ENCODE measurements at places on chromosomes 7 and 10.

GRCh38 chr10:96073722-96074121, 30.3 kb downstream of the CCNJ start:
- DNase-seq, result no peak

- DNase-seq, result no peak
Observed at GRCh38 chr10:88923520-88923919, 29.1 kb downstream of the ACTA2 start.

GRCh38 chr10:49408519-49409306, 12.8 kb upstream of the DRGX start:
- DNase-seq, result no peak

DNA sequence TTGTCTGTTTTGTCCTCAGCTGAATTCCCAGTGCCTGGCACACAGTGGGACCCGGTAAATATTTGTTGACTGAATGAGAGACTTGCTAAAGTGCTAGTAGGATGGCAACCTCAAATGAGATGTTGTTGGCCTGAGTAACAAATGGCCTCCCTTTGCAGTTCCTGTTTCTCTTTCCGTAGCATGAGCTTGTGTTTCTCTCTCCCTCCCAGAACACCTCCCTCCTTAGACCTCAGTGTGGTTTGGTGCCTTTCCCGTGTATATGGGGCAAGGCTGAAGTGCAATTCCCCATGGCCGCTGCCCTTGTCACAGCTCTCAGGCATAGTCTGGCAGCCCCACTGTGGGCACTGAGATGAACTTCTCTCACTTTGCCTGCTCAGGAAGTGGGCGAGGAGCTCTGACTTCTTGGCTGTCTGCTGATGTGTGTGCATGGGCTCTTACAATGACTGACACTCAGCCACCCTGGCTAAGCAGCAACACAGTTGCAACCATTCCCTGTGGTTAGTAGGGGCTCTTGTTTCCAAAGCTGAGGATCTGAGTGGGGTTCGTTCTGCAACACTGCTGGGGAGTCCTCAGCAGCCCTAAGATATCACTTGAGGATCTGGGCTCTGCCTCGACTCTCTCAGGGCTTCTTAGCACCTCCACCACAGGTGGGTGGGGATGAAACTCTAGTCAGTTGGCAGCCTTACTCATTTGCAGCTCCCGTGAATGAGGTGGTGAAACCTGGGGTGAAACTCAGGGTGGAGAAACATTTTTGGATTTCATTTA, 136.1 kb downstream of the ICA1 start:
- DNase-seq, result peak; percentile 74

DNA sequence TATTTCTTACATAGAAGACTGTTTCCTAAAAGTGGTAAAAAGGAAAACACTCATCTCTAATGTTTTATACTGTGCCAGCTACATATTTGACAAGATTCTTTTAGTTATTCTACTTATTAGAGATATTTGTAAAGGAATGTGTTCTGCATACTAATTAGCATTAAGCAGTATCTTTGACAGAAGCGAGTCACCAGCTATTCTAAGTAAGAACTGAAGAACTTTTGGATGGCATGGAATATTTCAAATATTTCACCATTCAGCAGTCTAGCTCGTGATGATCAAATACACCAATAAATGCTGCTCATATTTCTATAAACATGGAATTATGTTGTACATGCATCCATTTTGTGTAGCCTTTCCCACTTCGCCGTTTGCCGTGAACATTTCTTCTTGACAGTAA, 241.6 kb upstream of the TCF7L2 start:
- no peak for DNase-seq

- DNase-seq, result no peak
Observed at GRCh38 chr10:71667387-71667752, 52.2 kb downstream of the C10orf105 start.

GRCh38 chr7:101669307-101669706, 40.2 kb upstream of the MYL10 start:
- no peak for DNase-seq

DNA sequence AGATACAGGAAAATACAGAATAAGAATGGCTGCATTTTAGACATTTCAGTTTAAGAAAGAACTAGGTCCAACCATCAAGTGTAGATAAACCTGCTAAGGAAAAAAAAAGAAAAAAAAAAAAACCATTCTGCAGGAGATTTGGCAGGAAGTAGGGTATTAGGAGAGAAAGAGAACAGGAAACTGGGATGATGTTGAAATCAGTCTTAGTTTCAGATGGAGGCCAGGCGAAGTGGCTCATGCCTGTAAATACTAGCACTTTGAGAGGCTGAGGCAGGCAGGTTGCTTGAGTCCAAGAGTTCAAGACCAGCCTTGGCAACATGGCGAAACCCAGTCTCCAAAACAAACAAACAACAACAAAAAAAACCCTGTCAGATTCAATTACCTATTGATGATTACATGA, 120.2 kb downstream of the RAB11FIP2 start:
- no peak for DNase-seq

DNA sequence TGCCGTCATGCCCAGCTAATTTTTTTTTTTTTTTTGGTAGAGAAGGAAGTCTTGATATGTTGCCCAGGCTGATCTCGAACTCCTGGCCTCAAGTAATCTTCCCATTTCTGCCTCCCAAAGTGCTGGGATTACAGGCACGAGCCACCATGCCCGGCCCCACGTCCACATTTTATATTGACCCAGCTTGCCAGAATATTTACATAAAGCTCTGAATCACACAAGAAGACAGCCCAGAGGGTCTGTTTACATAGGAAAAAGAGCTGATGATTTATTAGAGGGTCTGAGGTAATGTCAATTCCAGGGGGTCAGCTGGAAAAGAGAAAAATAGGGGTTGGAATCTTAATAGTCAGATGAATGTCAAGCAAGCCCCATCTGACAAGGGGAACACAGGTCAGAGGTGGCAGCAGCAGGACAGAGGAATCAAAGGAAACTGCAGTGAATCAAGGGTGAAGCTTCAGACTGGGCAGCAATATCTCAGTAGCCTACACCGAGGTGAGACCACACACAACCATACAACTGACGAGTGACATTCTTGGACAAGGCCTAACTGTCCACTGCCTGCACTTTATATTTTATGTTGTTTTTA, 15.8 kb upstream of the SLF2 start:
- DNase-seq, result no peak

DNA sequence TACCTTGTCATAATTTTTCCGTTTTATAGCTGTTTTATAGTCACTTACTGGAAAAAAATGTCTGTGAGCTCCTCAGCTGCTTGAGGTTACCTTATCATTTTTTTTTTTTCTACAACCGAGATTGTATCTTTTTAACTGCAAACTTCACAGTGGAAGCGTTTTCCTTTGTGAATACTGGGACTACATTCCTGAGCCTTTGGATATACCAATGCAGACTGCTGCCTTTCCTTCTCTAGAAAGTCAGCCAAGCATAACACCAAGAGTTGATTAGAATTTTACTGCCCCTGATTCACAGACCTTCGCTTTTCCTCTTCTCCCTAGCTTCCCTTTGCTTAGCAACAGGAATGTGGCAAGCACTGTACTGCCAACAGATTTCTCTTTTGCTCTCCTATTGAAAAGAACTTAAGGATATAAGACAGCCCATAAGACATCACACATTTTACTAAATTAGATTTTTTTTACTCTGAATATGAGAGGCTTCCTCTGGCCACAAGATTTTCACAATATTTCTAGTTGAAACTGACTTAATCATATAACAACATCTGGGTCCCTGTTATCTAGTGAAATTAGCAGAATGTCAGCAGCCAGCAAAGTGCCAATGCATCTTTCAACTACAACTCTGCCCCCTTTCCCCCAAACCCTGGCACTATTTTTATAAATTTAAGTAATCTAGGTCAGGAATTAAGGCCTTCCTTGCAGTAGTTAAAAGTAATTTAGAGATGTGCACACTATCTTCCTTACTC, 170.6 kb downstream of the PRKG1 start:
- DNase-seq, result no peak

DNA sequence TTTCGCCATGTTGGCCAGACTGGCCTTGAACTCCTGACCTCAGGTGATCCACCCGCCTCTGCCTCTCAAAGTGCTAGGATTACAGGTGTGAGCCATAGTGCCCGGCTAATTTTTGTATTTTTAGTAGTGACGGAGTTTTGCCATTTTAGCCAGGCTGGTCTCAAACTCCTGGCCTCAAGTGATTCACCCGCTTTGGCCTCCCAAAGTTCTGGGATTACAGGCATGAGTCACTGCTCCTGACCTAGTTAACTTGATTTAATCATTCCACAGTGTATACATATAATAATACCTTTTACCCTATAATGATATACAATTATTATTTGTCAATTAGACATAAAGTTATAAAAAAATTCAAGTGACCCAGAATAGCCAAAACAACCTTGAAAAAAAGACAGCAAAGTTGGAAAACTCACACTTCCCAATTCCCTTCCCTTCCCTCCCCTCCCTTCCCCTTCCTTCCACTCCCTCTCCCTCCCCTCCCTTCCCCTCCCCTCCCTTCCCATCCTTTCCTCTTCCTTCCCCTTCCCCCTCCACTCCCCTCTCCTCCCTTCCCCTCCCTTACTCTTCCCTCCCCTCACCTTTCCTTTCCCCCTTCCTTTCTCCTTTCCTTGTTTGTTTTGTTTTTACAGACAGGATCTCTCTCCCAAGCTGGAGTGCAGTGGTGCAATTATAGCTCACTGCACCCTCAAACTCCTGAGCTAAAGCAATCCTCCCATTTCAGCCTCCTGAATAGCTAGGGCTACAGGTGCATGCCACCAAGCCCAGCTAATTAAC, 14.8 kb upstream of the ZMIZ2 start:
- DNase-seq, result no peak

DNA sequence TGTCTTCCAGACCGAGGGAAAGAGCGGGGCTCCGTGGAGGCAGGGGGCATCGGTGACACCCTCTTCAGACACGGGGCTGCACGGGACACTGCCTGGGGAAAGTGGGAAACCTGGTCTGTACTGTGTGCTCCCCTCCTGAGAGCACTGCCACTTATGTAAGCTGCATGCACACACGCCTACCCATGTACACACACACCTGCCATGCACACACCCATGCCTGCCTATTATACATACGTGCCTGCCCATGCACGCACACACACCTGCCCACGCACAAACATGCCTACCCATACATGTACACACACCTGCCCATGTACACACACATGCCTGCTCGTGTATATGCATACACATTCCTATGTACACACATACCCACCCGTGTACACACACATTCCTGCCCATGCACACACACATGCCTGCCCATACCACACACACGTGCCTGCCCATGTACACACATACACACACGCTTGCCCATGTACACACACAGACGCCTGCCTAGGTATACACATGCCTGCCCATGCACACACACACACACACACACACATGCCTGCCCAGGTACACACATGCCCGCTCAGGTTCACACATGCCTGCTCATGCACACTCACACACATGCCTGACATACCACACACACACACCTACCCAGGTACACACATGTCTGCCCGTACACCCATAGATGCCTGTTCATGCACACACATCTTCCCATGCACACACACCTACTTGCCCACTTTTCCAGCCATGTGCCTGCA, 35.5 kb upstream of the CALN1 start:
- no peak for DNase-seq

GRCh38 chr7:96009148-96009547, 236.8 kb downstream of the DYNC1I1 start:
- no peak for DNase-seq

GRCh38 chr7:51639661-51640334, 323.2 kb upstream of the COBL start:
- no peak for DNase-seq

DNA sequence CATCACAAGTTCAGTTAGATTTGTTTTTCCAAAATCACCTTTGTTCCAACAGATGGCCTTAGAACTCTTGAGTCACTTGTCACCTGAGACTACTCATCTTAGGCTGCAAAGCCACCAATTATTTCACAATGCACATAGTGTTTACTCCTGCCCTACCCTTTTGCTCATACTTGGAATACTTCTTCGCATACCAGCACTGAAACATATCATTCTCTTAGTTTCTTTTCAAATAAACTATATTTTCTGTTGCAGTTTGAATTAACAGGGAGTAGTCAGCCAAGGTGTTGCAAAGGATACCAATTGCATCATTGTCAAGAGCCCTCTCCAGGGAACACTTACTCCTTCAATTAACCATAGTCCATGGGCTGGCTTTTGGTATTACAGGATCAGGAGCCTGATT, 71.0 kb downstream of the CASD1 start:
- no peak for DNase-seq

DNA sequence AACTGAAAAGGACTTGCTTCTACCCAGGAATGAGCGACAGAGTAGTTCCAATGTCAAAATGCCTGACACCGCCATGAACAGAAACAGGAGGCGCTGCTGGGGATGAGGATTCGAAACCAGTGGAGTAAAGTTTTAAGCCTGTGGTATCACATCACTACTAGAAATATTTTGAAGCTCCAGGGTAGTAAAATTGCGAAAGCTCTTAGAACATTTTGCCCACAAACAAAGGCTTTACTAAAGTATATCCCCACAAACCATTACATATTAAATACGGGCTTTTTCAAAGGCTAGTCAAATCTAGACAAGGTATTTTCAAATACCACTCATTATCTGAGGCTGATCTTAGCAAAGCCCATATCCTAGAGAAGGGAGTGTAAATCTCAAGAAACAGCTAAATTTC, 2.4 kb downstream of the PRDX3 start:
- no peak for DNase-seq

DNA sequence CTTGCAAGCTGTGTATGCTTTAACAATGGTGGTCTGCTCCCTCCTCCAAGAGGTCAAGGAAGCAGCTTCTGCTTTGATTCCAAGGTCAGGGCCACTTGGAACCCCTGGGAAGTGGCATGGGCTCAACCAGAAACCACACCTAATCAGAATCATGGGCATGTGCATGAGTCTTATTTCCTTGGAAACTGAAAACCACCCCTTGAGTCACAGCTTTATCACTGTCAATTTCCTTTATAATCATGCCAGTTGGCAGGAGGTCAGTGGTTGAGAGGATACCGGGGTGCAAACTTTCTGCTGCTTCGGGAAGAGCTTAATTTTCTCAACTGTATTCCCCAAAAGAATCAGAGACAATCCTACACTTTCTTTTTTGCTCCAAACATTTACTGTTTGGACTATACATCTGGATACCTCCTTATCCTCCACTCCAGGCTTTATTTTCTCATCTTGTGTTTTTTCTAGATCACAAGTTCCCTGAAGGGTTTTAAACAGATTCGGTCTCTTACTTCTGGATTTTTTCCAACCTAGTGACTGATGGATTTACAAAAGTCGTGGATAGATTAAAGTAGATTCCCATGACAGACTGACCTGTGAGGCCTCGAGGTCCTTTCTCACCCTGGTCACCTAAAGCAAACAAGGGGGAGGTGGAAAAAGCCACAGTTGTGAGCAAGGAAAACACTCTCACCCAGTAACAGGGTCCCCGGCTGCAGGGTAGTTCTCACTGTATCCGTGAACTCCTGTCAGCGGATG, 36.0 kb downstream of the COL17A1 start:
- no peak for DNase-seq

GRCh38 chr10:103416436-103417147, 20.2 kb downstream of the PDCD11 start:
- DNase-seq, result peak; percentile 53
